ENCODE measurements at places on chromosomes 4 and X. TPM values are rescaled to one million over a fixed set of nuclear protein-coding genes. Genes with fewer than 3 reads are reported as not detected.
A peak's percentile ranks its signal among the peaks of the same experiment; 100 is the strongest.

DNA sequence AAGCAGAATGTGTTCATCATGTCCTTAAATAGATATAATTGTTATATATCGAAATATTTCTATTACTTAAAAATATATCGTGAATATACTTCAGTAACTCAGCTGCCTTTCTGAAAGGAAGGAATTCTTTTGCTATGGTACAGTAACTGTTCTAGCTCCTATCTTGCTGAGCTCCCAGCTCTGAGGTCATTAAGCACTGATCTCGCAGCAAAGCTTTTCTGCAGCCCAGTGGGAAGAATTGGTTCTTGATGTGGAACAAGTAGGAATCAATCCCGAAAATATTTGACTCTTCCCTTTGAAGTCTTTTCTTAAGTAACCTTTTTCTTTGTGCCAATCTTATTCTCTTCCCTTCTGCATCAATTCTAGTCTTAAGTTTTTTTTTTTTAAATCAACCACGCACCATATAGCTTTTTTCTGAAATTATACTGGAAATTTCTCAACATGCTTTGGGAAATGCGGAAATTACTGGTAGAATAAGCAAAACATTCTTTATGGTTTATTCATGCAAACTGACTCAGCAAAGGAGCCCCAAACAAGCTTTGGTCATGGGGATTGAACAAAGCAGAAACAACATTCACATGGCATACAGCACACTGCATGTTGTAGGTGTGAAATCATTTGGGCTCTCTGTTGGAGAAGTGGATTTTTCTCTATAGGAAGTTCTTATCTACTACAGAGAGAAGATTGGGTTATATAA lies 428.9 kb upstream of the GNPDA2 start:
- DNase-seq = no peak

DNA sequence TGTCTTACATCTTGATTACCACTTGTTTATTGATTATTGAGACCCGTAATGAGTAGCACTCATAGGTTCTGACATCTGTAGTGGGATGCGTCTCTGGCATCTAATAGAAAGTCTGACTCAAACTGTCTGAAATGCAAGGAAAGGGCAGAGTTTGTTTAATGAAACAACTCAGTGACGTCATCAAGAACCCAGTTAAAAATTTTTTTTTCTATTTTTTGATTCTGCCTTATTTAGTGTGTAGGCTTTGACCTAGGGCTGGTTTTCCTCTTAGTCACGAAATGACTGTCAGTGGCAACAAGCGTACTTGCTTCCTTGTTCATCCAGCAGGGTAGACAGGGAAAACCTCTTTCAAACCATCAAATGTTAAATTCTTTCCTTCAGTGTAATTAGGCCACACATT lies 3.1 kb upstream of the CDKL5 start:
- DNase-seq = peak; percentile 62

GRCh38 chrX:41655101-41655500 lies 33.7 kb upstream of the GPR34 start:
- DNase-seq = no peak

- DNase-seq = peak; percentile 1
These were observed 167.7 kb downstream of the DCAF12L2 start for GRCh38 chrX:125998432-125998831.

Gene SLC6A14
- total RNA-seq = not detected

Gene CENPVL3
- total RNA-seq = not detected

Gene STAP1
- not detected for total RNA-seq

Gene TMSB15A
- 9.3 TPM for total RNA-seq

Gene FGF5
- total RNA-seq = 1.5 TPM

Measured in A172 (cell line).